ENCODE measurements at places on chromosomes 5 and 9.

DNA sequence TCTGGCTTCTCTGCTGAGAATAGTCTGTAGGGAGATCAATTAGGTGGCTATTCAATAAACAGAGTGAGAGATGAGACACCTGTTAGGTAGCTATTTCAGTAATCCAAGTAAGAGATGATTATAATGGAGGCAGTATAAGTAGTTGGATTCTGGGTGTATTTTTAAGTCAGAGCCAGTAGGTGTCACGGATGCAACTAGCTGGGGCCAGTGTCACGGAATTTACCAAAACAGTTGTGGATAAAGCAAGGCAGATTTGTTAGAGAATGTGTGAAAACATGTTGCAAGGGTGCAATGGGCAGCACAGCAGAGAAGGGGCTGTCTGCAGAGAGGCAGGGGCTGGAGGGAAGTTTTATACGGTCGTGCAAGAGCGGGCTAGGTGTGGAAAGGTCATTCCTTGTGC, 114.9 kb downstream of the RASGRF2 start:
- no peak for DNase-seq

- no peak for DNase-seq
Observed at GRCh38 chr5:34034534-34035327, 8.3 kb downstream of the C1QTNF3 start.

DNA sequence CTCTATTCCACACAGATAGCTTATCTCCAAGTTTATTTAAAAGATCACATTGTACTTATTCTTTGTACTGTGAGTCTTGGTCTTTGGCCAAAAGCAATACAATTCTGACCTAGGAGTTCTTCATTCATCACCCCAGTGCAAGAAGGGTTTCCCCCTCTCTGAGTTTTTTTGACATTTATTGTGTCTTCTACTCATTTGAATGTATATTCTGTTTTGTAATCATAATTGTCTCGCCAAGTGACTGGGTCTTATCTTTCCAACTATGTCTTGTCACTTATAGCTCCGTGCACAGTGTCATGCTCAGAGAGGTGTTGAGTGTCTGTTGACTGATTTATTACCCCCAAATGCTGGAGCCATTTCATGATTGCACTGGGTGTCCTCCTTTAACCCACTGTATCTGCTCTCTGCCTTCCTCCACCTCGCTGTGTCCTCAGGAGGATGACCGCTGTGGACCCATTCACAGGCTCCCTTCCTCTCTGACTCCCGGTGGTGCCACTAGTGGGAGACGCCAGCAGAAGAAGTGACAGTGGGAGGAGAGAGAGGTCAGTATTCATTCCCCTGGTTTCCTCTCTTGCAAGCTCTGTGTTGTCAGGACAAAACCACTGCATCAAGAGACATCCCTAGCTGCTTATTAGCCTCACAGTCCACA, 11.2 kb upstream of the TRIO start:
- DNase-seq = no peak

- DNase-seq = peak; percentile 78
Observed at GRCh38 chr5:157323107-157323706, 57.3 kb downstream of the CYFIP2 start.

DNA sequence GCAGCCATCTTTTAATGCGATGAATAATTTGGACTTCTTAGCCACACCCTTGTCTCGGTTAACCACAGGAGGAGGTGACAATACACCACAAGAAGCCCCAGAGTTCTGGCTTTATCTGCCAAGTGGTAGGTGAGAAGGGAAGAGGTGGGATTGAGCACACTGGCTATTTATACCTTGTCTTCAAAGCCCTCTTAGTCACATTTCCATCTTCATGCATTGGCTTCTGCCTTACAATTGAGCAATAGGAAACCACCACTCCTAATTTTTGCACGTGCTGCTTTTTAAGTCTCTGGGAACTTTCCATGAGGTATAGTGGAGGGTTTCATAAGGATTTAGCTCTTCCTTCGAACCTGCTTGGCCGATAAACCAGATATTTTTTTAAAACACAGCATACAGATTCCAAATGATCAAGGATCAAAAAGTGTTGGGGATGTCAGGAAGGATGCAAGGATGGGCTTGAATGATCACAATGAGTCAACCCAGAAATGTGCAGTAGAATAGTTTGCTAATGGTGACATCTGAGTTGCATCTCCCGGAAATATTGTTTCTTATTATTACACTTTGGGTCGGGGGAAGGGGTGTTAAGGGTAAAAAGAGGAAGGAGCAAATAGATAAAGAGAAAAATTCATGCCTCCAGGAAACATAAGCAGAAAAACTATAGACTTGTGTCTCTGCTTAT, 25.5 kb downstream of the PLAC8L1 start:
- DNase-seq = no peak

- no peak for DNase-seq
Observed at GRCh38 chr5:124289130-124289529, 457.3 kb downstream of the ZNF608 start.

- no peak for DNase-seq
Observed at GRCh38 chr5:133738271-133738670, 125.9 kb upstream of the FSTL4 start.

DNA sequence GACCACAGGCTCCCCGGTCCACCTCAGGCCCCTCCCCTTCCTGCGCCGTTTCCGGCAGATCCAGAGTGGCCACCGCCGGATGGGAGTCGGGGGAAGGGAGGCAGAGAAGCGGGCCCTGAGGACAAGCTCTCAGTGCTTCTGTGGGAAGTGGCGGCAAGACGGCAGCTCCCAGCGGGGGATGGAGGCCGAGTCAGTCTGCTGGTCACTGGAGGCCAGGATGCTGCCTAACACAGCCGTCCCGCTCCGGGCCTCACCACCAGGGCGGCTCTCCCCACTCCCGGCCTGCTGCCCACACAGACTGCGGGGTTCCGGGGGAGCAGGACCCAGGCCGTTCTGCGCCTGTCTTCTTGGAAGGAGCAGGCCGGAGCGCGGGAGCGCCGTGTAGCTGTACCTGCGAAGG, 31.4 kb downstream of the FXN start:
- DNase-seq = peak; percentile 76

DNA sequence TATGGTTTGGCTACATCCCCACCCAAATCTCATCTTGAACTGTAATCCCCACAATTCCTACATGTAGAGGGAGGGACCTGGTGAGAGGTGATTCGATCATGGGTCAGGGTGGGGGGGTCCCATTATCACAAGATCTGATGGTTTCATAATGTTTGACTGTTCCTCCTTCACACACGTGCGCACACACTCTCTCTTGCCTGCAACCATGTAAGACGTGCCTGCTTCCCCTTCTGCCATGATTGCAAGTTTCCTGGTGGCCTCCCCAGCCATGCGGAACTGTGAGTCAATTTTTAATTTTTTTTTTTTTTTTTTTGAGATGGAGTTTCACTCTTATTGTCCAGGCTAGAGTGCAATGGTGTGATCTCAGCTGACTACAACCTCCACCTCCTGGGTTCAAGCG, 27.0 kb downstream of the FAM169A start:
- no peak for DNase-seq

GRCh38 chr5:180281706-180282105, 10.2 kb downstream of the MAPK9 start:
- DNase-seq = no peak

GRCh38 chr9:118457171-118458000, 753.2 kb downstream of the TLR4 start:
- no peak for DNase-seq

DNA sequence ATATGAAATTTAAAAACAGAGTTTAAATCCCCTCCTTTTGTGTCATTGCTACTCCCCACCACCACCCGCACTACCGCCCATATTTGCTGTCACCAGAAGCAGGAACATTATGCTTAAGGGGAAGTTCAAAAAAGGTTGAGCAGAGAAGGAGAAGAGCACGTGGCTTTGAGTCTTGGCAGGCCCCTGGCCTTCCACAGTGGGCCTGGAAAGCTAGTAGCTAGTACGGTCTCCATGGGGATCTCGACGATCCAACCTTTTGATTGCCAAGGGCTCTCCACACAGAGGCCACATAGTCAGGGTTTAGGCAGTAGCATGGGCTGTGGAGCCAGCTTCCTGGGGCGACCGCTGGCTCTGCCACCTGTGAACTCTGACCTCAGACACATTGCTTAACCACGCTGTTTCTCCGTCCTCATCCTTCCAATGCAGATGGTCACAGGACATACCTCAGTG, 90.1 kb downstream of the GOLPH3 start:
- no peak for DNase-seq

- DNase-seq = no peak
Observed at GRCh38 chr5:58121391-58121790, 338.5 kb downstream of the PLK2 start.

- DNase-seq = no peak
Observed at GRCh38 chr9:124054582-124055227, 43.1 kb downstream of the LHX2 start.

DNA sequence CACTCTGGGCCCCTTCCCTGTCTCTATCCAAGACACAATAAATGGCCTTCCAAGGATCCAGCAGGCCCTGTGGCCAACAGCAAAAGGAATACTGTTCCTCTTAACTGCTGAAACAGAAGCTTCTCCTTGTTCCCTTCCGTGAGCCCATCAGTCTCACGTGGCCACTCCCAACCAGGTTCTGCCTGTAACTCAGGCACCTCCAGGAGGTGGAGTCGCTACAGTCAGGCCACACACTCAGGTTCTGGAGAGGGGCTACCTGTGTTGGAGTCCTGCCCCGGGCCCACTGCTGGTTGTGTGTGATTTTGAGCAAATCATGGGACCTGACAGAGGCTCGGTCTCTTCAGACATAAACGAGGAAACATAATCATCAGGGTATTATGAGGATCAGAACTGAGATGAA, 10.3 kb downstream of the FAT2 start:
- peak; percentile 40 for DNase-seq

DNA sequence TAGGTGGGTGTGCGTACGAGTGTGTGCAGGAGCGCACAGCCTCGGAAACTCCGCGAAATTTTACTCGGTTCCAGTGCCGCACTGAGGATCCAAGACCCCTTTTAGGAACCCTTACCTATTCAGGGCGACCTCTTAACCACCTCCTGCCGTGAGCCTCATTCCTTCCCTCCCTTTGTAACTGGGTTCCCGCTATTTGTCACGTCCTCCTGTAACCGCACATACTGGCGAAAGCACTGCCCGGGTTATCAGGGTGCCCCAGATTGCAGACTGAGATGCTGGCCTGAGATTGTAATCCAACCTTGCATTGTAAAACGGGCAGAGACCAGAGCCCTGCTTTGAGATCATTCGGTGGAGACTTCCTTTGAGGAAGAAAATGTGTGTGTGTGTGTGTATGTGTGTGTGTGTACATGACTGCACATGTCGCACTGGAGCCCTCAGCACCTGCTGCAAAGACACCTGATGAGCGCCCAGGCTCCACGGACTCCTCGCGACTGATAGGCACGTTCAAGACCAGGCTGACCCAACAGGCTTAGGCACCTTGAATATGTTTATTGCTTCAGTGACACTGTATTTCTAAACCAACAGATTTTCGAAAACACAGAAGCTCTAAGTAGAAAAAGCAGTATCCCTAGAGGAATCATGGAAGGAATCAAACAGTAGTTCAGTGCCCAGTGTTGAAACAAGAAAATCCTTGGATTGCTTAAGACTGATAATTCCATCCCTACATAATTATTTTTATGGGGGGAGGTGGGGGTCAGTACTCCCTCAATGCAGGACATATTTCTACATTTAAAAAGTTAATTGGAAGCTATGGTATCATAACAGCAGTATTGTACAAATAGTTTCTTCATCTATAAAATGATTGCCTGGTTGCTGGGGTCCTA, 86.5 kb upstream of the TNFAIP8 start:
- peak; percentile 29 for DNase-seq

DNA sequence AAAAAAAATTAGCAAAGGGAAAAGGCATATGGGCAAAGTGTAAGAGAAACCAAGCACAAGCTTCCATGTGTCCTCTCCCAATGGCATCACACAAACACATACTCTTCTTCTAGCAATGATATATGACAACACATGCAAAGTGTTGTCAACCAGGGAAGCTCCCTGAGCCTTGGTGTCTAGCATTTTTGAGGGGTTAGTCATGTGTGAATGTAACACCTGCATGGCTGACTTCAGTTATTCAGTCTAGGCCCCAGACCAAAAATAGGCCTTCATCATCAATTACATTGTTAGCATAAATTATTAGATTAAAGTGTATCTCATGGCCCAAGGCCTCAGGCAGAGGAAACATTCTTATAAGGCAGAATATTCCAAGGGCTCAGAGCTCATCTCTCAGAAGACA, 450.0 kb downstream of the TLE1 start:
- DNase-seq = no peak

DNA sequence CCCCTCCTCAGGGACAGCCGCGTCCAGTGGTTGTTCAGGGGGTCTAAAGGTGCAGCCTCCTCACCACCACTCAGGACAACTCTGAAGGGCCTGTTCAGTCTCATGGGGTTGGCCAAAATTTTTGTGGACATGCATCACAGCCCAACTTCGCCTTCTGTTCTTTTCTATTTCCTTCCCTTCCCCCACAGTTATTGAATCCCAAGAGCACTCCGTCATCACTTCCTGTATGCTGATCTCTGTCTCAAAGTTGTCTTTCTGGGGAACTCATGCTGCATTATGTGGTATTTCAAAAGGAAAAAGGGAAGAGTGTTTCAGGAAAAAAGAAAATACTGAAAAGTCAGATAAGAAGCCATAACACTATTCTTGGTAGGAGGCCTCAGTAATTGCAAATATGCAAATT, 355.4 kb downstream of the CAAP1 start:
- no peak for DNase-seq

DNA sequence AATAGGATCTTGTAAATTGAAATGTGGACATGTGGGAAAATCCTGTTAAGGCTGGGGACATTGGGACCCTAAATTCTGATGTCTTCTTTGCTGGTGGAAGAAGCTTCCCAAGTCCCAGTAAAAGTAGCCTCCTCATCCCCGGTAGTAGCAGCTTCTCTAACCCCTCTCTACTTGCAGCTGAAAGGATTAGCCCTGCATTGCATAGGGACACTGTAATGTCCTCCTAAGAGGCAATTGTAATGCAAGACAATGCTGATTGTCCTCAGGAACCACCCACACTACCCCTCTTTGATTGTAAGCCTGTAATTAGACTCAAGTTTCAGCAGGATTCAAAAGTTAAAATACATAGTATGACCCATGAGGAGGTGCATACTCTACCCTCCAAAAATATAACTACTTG, 1938.4 kb upstream of the C9orf72 start:
- DNase-seq = peak; percentile 59

DNA sequence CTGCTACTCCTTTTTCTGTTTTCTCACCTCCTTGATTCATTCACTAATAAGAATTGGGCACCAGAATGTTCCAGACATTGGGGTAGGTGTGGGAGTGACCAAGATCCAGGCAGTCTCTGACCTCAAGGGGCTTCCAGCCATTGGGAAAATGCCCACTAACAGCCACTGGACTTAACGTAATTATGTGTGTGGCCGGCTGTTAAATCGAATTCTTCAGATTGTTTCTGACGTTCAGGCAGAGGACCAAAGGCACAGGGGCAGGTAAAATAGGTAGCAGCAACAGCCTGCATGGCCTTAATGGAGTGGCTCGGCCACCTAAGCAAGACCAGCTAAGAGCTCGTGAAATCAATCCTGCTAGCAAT, 48.4 kb upstream of the CKMT2 start:
- DNase-seq = no peak

DNA sequence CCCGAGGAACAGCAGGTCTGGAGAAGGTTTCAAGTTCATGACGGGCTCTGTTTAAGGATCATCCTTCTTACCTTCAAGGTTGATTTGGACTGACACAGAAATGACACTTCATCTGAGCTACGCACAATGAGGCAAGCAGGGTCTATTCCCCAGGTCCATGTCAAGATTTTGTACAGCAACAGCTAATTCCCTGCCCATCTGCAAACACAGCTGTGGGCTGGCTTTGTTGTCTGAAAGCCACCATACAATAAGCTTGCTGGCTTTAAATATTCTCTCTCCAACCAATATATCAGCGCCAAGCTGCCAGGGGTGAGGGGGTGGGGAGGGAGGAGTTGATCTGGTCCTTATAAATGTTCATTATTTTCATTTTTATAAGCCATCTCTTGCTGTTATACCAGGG, 92.0 kb downstream of the OTULIN start:
- DNase-seq = no peak

GRCh38 chr9:94899464-94900221, 173.1 kb downstream of the AOPEP start:
- no peak for DNase-seq

All from iPS-NIHi11 (cell line).